ENCODE measurements at places on chromosomes 5 and 9.

DNA sequence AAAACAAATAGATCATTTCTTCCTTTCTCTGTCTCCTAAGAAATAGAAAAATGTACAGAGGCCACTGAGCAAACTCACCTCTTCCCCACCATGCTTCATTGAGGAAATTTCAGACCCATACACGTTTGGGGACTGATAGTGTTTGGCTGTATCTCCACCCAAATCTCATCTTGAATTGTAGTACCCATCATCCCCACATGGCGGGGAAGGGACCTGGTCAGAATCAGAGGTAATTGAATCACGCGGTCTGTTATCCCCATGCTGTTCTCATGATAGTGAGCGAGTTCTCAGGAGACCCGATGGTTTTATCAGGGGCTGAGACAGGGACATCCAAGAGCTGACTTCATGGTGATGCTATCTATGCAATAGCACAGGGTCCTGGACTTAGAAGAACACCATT, 1655.8 kb downstream of the MAT2B start:
- DNase-seq, result no peak

- no peak for DNase-seq
Measured at GRCh38 chr9:137570566-137570965, 8.2 kb downstream of the DPH7 start.

DNA sequence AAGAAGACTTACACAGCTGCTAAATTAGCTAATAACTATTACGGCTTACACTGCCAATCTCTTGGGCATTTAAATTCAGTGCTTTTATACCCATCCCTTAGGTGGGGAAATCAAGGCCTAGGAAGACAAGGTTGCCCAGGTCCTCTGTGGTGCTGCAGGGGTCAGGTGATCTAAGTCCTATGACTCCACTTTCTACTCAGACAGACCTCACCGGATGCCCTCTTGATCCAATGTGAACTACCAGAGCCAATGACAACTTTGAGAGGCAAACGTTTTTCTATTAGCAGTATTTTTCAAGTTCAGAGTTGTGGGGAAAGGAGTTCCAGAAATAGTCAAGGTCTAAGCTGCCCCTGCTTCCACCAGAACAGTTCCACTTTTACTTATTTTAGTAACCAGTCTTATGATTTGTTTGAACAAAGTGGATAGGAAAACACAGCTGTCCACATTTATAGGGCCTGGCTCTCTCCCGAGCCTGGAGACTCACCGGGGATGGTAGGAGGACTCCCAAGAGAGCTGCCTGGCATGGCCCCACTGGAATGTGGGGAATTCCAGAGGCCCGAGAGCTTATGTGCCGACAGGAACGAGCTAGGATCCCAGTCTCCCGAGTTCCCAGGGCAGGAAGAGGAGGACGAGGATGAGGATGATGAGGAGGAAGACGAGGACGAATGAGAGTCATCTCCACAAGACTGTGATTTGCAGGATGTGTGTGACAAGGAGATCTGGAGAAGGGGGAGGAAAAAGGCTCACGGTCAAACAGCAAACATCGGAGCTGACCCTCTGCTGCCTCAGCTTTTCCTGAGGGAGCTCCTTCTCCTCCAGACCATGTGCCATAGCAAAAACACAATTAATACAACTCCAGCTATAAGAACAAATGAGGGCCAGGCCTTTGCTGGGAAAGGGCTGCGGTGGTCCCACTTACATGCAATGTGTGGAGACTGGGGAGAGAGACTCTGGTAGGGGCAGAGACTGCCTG, 16.7 kb downstream of the FAM193B start:
- DNase-seq, result peak; percentile 48

DNA sequence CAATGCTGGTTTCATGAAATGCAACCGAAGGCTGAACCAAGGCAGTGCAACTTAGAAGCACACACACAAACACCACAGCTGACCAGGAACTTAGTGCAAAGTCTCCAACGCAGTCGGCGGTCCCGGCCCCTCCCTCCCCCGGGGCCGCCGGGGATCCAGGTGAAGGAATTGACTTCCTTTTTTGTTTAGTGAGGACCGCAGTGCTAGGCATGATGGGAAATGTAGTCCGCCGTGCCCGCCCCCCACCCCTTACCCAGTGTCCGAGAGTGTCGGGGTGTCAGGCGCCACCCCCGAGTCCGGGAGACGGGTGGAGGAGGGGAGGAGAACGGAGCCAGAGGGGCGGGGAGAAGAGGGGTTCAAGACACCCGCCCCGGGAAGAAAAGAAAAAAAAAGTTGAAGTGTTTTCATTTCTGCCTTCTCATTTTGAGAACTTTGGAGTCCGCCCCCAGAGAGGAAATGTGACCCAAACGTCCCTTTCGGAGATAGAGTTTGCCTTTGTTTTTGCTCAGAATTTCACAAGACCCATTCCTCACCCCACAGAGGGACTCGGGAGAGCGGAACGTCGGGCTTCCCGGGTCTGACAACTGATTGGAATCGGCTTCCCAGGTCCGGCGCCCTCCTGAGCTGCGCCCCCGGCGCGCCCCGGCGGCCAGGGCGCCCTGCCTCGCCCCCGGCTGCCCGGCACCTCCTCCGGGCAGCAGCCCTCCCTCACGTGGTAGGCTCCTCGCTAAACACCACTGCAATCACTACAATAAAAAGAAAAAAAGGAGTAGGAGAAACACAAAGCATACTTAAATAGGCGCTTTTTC, 2.0 kb downstream of the IER5L start:
- peak; percentile 81 for DNase-seq

- DNase-seq, result peak; percentile 0
Measured at GRCh38 chr5:157126-157715, 34.1 kb upstream of the LRRC14B start.

GRCh38 chr5:75894482-75894881, 177.2 kb upstream of the POC5 start:
- no peak for DNase-seq

- no peak for DNase-seq
Measured at GRCh38 chr5:64566310-64566916, 60.6 kb downstream of the RGS7BP start.

GRCh38 chr5:4531756-4532704, 608.1 kb upstream of the ADAMTS16 start:
- no peak for DNase-seq

- DNase-seq, result no peak
Measured at GRCh38 chr5:150490296-150490669, 17.6 kb upstream of the NDST1 start.

GRCh38 chr9:121284733-121285451, 16.9 kb downstream of the GSN start:
- peak; percentile 12 for DNase-seq

Data from heart right ventricle (tissue), 16 donors.